ENCODE measurements at places on chromosomes 7 and 10.

DNA sequence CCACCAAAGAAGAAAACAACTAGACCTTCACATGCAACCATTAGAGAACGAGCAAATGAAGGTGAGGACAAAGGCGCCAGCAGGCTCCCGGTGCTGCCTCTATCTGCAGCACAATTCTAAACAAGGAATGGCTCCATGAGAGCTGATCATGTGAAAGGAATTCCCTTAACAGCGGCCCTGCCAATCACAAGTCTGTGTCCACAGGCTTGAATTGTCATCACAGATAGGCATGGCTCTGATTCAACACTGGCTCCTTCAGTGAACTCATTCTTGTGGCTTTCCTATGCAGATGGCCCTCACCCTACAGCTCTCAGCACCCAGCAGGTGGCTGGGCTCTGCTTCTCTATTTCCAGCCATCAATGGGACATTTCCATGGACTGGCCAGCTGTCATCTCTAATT lies 36.2 kb downstream of the LAMB1 start:
- peak; percentile 78 for DNase-seq

- no peak for DNase-seq
These were observed 73.5 kb downstream of the LRRN3 start for GRCh38 chr7:111164442-111164841.

- peak; percentile 21 for DNase-seq
These were observed 770.9 kb downstream of the TNS3 start for GRCh38 chr7:46810986-46811385.

- peak; percentile 67 for DNase-seq
These were observed 4.2 kb downstream of the CYP17A1 start for GRCh38 chr10:102832987-102833386.

GRCh38 chr7:150401424-150401790 lies 22.3 kb downstream of the ZNF775 start:
- no peak for DNase-seq

DNA sequence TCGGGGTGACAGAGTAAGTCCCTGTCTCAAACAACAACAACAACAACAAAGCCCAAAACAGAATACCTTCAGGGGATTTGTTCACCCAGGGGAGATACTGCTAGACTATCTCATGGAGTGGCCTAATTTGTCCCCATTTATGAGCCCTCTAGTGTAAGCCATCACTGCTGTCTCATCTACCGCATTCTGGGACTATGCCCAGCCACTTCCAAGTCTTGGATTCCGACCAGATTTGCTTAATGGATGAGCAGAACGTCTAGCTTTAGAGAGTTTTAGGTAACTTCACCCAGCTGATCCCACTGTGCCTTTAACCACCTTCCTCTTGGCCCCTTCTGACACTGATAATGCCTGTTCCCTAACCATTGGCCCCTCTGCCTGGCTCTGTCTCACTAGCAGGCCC lies 47.1 kb downstream of the PAPSS2 start:
- peak; percentile 18 for DNase-seq

DNA sequence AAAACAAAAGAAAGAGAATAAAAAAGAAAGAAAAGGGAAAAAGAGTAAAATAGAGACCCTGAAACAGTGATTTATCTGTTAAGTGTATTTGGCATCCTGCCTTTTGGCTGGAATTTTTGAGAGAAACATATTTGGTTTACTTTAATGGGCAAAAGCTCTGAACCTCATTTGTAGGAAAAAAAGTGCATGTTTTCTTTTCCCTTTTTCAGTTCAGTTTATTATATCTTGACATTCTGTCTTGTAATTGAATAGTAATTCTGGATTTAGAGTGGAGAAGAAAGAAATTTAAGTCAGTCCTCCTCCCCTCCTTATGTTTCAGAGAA lies 69.5 kb downstream of the ARID5B start:
- DNase-seq = no peak

GRCh38 chr10:65341323-65341925 lies 1584.4 kb upstream of the LRRTM3 start:
- DNase-seq = no peak

DNA sequence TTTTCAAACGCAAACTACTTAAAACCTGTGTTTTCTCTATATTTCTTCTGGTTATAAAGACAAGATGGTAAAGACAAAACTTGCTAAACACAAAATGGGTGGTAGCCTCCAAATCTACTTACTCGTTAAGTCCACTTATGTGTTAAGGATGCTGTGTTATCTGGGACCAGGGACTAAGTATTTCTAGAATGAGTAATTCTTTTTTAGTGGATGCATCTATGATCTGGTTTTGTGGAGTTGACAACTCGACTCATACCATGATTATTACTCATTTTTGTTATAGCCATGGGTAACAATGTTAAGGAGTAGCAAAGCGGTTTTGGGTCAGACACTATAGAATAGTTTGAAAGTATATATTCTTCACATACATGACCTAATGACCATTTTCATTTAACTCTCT lies 239.5 kb upstream of the FOXP2 start:
- DNase-seq = no peak

GRCh38 chr10:63692220-63692896 lies 171.2 kb downstream of the REEP3 start:
- DNase-seq = no peak

GRCh38 chr7:34837801-34838201 lies 179.8 kb downstream of the NPSR1 start:
- DNase-seq = no peak

- DNase-seq = no peak
These were observed 34.7 kb upstream of the SLC35B4 start for GRCh38 chr7:134351424-134351823.

DNA sequence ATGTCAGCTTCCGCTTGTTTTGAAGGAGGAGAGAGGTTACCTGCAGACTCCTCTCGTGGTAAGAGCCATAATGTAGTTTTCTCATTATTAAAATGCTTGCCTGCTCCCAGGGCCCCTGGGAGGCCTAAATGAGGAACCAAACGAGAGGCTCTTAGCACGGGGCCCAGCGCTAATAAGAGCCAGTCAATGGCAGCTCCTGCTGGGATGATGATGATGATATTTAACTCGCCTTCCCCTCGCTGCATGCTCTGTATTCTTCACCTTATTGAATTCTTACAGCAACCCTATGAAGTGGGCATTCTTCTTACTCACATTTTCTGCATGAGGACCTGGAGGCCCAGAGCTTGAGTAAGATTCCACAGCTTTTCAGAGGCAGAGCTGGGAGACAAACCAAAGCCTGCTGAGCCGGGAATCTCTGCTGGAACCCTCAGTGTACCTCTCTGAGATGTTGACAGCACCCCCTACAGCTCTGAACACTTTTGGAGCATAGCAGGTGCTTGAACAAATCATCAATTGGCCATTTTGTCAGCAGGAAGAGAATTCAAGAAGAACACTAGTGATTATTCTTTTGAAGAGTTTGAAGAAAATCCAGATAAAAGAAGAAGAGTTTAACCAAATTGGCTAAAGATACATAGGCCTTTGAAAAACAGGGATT lies 93.1 kb upstream of the HABP2 start:
- no peak for DNase-seq

- peak; percentile 84 for DNase-seq
These were observed 155.5 kb upstream of the LYZL2 start for GRCh38 chr10:30784897-30785605.

DNA sequence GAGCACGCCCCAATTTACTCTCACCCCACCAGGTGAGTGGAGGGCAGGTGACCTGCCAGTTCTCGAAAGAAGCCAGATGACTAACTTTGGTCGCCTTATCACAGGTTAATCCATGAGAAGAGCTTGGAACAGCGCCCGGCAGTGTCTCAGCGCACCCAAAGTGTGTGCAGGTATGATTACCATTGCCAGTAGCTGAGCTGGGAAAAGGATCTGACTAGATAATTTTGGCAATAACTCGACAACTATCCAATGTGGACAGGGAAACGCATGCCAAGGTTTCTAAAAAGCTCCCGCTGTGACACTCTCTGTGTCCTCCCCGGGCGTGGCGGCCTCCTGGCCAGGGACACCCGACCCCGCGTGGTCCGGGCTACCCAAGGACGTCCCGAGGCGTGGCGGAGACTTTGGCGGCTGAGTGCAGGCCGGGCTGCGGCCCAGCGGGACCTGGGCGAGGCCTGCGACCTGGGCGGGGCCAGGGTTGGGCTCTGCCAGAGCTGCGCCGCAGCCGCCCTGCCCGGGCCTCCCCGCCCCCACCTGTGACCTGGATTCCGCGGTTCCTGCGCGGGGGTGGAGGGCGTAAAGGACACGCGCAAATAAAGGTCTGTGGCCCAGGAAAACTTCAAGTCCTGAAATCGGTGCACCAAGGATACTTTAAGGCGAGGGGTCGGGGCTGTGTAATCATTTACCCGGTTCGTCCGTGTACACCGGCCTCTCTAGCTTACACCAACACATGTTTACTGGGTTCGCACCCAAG lies 13.7 kb upstream of the WAPL start:
- peak; percentile 97 for DNase-seq

DNA sequence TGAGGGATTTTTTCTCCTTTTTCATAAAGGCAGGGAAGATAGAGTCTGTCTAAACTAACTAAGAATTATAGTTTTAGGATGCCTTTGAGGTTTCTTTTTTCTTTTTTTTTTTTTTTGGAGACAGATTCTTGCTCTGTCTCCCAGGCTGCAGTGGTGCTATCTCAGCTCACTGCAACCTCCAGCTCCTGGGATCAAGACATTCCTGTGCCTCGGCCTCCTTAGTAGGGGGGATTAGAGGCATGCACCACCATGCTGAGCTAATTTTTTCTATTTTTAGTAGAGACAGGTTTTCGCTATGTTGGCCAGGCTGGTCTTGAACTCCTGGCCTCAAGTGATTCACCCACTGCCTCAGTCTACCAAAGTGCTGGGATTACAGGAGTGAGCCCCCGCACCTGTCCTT lies 239.7 kb downstream of the KCND2 start:
- DNase-seq = no peak

GRCh38 chr7:48298779-48299178 lies 127.5 kb downstream of the ABCA13 start:
- peak; percentile 64 for DNase-seq

DNA sequence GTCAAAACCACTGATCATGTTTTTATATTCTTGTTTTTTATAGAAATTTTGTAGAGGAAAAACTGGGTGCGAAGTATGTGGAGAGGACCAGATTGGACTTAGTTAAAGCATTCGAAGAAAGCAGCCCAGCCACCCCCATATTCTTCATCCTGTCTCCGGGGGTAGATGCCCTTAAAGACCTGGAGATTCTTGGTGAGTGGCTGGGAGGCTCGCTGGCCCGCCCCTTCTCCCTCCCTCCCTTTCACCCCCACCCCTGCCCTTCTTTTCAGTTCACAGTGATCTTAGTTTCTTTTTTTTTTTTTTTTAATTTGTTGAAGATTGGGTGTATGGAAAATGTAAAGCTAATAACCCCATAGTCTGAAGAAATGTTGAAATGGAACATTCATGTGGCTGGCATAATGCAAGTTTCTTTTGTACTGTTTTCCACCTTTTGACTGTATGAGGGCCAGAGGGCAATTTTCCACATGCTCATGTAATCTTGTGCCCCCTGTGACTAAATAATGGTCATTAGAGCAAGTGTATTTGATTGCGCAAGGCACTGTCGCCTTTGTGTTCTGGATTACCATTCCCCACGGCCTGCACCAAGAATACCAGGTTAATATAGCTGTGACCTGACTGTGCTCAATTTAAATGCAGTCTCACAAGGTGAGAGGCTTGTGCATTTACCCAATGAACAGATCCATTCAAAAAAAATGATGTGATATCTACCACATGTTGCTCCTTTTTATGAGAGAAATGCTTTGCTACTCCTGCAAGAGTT lies 77.7 kb downstream of the CDCA7L start:
- DNase-seq = no peak

- DNase-seq = no peak
These were observed 177.3 kb upstream of the PFKP start for GRCh38 chr10:2890093-2890492.

- DNase-seq = no peak
These were observed 137.7 kb downstream of the CHN2 start for GRCh38 chr7:29332042-29332811.

GRCh38 chr7:7790041-7790741 lies 71.8 kb upstream of the RPA3 start:
- no peak for DNase-seq

DNA sequence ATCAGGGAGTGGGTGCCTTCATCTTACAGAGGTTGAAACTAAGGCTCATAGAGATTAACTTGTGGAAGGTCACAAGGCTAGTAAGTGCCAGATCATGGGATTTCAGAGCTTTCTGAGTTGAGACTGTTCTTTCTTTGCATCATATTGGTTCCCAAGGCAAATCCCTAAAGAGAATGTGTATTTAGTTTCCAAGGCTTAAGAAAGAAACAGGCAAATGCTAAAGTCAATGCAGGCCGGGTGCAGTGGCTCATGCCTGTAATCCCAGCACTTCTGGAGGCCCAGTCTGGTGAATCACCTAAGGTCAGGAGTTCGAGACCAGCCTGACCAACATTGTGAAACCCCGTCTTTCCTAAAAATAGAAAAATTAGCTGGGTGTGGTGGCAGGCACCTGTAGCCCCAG lies 19.8 kb downstream of the CDK1 start:
- DNase-seq = no peak

DNA sequence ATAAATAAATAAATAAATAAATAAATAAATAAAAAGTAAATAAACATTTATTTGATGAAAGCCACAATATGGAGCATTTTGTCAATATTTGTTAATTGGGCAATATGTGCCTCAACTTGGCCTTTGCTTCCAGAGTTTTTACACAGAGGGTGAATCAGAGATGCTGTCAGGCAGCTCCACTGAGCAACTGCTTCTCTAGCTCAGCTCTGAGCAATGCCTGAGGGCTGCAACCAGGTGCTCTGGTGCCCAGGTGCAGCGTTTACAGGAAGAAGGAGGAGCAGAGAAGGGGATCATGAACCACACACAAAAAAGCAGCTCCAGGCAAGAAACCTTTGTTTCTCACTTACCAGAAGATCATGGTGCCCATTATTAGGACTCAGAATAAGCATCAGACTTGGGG lies 876.2 kb upstream of the AUTS2 start:
- no peak for DNase-seq

- DNase-seq = no peak
These were observed 60.6 kb upstream of the INPP5A start for GRCh38 chr10:132477066-132477397.

GRCh38 chr7:31652063-31652326 lies 35.0 kb upstream of the PPP1R17 start:
- DNase-seq = no peak

DNA sequence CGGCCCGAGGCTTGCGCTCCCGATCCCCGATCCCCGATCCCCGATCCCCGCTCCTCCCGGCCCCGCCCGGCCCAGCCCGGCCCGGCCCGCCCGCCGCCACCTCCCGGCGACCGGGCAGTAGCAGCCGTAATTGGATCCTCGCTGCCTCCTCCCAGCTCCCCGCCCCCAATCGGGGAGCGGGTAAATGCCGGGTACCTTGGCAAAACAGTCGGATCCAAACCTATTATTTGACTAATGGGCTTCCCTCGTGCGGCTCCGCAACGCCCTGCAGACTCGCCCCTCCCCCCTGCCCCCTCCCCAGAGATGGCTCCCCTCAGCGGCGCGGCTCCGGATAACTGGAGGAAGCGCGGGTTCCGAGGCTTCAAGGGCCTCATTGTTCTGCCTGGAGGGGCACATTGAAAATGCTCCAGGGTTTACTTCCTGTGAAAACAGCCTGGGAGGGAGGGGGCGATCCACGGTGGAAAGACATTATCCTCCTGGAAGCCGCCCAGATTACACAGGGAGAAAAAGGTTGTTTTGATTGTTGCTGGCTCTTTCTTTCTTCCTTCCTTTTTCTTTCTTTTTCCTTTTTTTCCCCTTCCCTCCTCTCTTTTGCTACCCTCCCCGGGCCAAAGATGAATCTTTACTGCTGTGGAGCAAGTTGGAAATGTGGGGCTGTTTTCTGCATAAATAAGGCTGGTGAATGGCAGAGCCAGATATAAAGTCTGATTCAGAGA lies 94.7 kb upstream of the ZMIZ1 start:
- no peak for DNase-seq

GRCh38 chr10:47361293-47361692 lies 13.1 kb downstream of the RBP3 start:
- DNase-seq = peak; percentile 66

- no peak for DNase-seq
These were observed 72.5 kb upstream of the NKX6-2 start for GRCh38 chr10:132858121-132859081.
